NAMALWA (cell line): ENCODE measurements at places on chromosomes 7 and 10.

- peak; percentile 15 for DNase-seq
Observed at GRCh38 chr7:84701524-84702306, 485.1 kb downstream of the SEMA3D start.

GRCh38 chr7:115548756-115549155 lies 481.8 kb downstream of the TFEC start:
- DNase-seq = no peak

GRCh38 chr10:51806079-51806835 lies 106.9 kb upstream of the CSTF2T start:
- DNase-seq = no peak

DNA sequence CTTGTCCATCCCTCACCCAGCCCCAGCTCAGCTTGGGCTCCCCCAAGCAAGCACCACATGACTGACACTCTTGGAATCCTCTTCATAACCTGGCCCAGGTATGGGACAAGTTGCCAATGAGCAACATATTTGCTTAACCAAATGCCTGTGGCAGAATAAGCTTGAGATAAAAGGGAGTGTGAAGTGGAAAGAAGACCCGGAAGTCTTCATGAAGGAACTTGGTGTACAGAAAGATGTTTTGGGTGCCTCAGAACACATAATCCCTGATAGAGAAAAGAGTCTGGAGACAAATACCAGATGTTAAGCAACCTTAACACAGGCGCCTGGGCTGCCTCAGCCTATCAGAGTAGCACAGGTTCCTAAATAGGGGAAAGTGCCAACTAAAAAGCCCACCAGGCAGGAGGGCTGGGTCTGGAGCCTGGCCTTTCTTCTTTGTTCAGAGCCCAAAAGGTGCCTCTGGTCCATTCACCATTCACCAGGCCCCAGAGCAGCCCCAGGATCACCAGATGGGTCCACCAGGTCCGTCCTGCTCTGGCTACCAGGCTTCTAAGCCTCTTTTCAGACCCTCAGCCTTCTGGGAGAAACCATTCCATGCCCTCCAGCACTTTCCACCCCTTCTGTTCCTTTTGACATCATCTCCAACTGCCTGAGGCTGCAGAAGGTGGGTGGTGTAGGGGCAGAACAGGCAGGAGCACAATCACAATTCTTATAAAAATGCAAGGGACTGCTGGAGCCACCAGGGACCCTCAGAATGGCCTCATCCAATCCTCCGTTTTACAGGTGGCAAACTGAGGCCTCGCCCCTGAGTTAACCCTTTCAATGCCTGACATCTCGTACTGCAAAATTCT lies 22.6 kb downstream of the KCNMA1 start:
- DNase-seq = no peak

- peak; percentile 86 for DNase-seq
Observed at GRCh38 chr7:37198906-37199485, 249.7 kb downstream of the ELMO1 start.

DNA sequence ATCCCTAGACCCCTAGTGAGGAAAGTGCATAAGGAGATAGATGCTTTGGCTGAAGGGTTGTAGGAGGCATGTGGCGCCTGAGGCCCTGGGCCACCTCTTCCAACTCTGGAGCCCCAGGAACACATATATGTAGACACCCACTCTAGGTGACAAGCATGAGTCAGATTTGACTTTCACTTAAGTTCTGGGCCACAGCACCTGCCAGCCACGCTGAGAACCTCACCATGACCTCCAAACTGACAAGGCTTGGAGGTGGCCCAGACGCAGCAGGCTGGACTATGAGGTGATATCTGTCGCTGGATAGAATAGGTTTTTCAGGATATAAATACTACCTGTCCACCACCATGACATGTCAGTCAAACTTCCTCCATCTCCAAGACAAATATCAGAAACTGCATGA lies 894.0 kb upstream of the ZNF722 start:
- DNase-seq = no peak

- DNase-seq = no peak
Observed at GRCh38 chr10:119653209-119653608, 2.0 kb downstream of the BAG3 start.

- DNase-seq = no peak
Observed at GRCh38 chr10:34061841-34062240, 727.4 kb upstream of the NRP1 start.

DNA sequence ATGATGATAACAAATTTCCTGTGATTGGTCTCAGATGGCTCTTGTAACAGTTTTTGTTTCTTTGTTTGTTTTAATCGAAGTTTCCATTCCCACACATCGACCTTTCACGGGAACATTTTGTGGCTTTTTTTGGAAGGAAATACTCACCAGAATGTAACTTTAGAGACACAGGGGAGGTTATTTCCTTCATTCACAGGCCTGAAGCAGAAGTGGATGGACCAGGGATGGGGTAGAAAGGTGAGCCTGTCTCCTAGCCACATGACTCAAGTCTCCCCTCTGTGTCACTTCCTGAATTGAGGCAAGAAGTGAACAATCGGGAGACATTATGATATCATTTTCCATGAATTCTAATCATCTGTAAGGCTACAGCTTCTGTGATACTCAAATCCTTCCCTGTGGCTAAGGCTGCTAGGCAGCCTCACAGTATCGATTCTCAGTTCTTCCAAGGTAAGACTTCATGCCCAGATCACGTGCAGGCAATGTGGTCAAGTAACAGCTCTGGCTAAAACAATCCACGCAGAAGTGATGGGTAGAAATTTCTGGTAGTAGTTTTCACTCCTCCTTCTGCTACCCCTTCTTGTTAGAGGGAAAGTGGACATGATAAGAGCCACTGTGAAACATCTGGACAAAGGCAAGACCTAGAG lies 203.9 kb upstream of the NEBL start:
- no peak for DNase-seq

- no peak for DNase-seq
Observed at GRCh38 chr10:14056610-14057332, 274.0 kb downstream of the FRMD4A start.

- DNase-seq = no peak
Observed at GRCh38 chr7:79329464-79329863, 124.0 kb downstream of the MAGI2 start.
